ENCODE measurements at places on chromosomes 12 and 14.

- DNase-seq, result no peak
Measured at GRCh38 chr12:65205886-65206285, 36.5 kb downstream of the LEMD3 start.

DNA sequence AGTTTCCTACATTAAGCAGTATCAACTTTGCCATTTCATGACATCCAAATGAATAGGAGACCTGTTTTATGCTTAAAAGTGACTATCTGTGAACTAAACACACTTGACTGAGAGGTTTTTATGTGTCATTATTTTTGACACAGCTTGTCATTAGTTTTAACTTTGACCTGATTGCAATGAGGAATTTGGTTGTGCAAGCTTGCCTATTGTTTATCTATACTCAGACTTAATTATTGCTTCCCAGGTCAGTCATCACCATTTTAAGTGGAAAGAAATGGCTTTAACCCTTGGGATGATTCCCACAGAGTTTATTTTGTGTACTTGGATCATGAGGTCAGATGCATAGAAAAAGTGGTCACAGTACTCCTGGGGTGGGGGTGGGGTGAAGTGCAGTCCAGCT, 171.0 kb upstream of the PRICKLE1 start:
- no peak for DNase-seq

GRCh38 chr12:100987552-100988521, 193.3 kb downstream of the ANO4 start:
- DNase-seq, result no peak

DNA sequence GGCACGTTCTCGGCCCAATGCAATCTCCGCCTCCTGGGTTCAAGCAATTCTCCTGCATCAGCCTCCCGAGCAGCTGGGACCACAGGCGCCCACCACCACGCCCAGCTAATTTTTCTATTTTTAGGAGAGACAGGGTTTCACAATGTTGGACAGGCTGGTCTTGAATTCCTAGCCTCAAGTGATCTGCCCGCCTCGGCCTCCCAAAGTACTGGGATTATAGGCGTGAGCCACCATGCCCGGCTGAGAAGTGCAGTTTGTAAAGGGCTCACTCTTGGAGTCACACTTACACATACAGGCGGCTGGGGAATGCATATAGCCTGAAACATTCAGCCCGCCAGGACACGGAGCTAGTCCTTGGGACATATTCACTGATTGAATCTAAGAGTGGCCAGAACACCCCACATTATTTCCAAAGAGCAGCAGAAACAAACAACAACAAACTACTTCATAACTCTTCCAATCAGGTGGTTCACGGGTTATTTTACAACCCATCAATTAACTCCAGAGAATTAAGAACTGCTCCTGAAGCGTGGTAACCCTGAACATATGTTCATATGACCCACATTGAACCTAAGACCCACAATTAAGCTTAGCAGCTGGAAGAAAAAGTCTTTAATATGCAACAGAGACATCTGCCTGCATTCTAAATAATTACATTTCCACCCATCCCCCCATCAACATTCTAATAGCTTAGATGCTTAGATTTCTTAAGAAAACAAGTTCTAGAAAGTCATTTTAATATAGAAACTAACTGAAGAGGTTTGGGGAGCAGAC, 49.2 kb downstream of the SSH1 start:
- no peak for DNase-seq

DNA sequence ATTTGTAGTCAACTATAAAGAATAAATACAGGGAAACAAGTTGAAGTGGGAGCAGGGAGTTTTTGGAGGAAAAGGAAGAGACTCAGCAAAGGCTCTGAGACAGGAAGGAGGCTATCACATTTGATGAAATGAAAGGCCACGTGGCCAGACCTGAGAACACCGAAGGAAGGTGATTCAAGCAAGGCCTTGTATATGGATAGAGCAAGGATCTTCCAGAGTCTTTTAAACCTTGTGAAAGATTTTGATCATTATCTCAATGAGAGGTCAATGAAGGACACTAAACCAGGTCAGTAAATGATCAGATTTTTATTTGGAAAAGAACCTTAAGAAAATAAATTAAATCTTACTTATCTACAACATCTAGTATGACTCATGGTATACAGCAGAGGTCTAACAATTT, 523.5 kb downstream of the SLC16A7 start:
- no peak for DNase-seq

DNA sequence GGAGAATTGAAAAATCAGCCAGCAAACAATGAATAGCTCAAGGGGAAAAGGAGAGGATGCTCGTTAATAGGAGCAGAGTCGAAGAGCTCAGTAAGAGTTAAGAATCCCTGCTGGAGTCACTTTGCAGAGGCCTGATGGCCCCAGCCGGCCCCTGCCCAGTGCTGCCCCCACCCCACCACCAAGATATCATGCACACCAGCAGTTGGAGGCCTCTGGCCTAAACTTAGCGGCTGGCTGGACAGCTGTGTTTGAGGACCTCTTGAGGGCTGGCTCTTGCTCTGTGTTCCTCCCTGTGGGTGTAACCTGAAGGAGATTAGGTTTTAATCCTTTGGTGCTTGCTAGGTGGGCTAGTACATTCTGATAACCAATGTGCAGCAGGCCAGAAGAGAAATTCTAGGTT, 142.0 kb downstream of the PLXNC1 start:
- DNase-seq, result no peak

DNA sequence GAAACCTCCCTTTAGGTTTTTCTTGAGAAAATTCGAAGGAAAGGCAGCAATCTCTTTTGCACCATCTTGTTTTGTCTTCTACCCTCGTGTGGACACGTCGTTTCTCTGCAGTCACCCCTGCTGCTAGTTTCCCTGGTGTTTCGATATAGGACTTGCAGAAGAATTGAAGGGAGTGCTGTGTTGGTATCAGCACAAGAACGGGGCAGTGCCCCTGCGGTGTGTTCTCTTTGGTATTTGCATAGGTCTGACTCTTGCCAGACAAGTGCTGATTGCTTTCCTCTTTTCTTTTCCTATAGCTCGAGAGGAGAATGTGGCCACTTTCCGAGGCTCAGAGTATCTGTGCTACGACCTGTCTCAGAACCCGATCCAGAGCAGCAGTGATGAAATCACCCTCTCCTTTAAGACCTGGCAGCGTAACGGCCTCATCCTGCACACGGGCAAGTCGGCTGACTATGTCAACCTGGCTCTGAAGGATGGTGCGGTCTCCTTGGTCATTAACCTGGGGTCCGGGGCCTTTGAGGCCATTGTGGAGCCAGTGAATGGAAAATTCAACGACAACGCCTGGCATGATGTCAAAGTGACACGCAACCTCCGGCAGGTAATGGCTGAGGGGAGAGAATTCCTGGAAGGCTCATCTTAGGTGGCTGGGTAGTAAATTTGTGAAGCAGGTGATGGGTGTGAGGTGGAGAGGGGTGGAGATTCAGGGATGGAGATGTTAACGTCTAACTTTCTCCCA, 474.8 kb downstream of the NRXN3 start:
- no peak for DNase-seq

GRCh38 chr12:66047411-66048021, 83.0 kb downstream of the LLPH start:
- no peak for DNase-seq

GRCh38 chr14:34502001-34502400, 37.5 kb downstream of the EAPP start:
- DNase-seq, result no peak

DNA sequence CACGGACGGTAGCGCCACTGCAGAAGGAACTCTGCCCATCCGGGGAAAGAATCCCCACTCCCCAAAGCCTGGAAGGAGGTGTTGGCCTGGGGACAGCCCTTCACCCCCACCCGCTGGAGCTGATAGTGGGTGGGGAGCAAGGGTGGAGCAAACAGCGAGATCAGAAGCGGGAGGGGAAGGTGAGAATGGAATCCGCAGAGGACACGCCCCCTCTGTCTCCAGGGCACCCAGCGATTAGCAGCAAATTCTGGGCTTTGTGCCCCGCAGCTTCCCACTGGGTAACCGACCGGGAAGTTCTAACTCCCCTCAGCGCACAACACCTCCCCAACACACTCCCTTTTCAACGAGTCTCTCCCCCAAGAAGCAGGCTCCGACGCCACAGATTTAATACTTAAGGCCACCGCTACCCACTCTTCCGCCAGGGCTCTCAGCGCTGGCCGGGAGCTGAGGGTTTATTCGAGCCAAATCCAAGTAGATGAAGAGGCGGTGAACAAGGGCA, 1.4 kb downstream of the SLC25A29 start:
- peak; percentile 9 for DNase-seq

GRCh38 chr12:111406474-111407376, 1.0 kb downstream of the SH2B3 start:
- DNase-seq, result peak; percentile 57

DNA sequence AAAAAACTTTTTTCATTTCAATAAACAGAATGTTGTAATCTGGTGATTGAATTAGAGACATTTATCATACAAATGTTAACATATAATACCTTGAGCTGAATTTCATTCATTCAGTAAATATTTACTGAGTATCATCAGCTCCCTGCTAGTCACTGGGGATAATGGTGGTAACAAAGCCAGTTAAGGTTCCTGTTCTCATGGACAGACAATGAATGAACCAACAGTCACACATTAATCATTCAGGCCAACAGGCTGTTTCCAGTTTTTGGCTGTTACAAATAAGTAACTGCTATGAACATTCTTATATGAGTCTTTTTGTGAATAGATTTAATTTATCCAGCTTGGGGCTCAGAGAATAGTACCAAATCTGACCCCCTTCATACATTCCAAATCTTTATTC, 13.5 kb downstream of the EXD2 start:
- DNase-seq, result no peak

DNA sequence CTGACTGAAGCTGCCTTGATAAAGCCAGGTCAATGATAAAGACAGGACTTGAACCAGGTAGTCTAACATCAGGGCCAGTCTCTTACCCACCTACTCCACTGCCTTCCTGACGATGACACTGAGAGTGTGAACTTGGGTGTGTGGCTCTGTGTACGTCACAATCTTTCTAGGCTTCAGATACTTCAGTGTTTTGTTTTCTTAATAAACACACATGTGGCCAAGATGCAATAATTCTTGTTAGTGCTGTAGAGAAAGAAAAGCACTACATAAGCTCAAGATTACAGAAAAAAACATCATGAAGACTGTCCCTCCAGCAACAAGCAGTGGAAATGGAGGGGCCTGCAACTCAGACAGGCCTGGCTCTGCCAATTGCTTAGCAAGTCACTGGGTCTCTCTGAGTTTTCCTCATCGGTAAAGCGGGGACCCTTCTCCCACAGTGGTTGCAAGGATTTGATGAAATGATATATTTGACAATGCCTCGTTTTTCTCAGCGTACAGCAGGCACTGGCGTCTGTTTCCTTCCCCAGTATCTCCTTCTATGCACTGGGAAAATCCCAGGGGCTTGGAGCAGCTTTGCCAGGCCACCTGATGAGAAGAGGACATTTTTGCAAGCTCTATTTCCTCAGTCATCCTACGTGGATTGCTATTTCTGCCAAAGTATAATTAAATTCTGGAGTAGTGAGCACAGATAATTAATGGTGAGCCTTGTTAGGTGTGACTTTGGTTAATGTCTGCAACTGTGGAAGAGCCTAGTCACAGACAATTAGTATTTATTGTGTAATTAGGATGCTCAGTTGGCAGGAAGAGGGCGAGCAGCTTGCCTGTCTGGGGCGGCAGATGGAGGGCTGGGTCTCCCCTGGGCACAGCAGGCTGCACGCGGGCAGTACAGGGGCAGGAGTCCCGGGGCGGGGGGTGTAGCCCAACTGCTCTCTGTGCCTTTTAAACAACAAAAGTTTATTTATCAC, 55.8 kb upstream of the CHGA start:
- DNase-seq, result no peak

DNA sequence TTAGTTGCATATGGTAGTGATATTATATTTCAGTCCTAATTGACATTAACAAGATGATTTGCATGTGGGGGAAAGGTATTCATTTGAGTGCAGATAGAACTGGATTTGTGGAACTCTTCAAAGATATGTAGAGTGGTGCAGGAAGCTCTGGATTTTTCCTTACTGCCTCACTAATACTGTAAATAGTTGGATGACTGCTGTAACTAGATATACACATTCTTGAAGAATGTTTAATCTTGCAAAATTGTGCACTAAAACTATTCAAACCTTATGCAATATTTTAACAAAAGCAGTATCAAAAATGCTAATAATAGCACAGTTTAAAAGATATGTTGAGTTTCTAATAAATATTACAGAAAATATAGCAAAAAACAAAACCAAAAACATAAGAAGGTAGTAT, 43.1 kb upstream of the ATF7IP start:
- DNase-seq, result no peak

GRCh38 chr12:43316520-43316919, 235.5 kb downstream of the ADAMTS20 start:
- no peak for DNase-seq

DNA sequence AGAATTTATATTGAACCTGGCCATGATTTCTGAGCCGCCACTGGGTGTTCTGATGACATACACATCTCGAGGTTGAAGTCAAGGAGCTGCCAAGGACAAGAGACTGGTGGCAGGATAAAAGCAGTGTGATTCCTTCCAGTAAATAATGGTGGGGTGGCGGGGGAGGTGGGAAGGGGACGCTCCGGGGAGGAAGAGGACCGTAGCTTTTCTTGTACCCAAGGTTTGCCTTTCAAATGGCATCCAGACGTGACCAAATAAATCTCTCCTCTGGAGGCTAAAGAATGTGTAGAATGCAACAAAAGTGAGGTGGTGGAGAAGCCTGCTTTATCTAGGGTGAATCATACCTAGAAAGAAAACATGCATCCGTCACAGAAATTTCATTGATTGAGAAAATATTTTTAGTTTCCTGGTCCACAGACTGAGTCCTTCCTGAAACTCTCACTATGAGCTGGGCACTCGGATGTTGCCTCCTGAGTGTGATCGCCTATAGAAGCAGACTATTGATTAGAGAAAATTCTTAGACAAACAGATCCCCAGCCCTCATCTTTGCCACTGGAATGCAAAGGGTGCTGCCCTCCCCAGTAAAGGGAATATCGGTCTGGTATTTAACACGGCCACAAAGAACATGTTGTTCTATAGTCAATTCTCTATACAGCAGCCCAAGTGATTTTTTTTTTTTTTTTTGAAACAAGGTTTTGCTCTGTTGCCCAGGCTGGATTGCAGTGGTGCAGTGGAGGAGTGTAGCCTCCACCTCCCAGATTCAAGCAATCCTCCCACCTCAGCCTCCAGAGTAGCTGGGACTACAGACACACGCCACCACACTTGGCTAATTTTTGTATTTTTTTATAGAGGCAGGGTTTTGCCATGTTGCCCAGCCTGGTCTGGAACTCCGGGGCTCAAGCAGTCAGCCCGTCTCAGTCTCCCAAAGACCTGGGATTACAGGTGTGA, 112.1 kb downstream of the DPF3 start:
- DNase-seq, result no peak

GRCh38 chr14:60653701-60654161, 4.5 kb upstream of the SIX1 start:
- DNase-seq, result no peak
